Activated CD8-positive, alpha-beta T cell treated with anti-CD3 and anti-CD28 coated beads, Interleukin-2, amount 10 ng/mL, durations not matched to agents 7 days and 5 days (primary cell): ENCODE measurements at places on chromosomes 16 and 17.

- no peak for DNase-seq
Observed at GRCh38 chr16:58027161-58027915, 1.8 kb downstream of the MMP15 start.

DNA sequence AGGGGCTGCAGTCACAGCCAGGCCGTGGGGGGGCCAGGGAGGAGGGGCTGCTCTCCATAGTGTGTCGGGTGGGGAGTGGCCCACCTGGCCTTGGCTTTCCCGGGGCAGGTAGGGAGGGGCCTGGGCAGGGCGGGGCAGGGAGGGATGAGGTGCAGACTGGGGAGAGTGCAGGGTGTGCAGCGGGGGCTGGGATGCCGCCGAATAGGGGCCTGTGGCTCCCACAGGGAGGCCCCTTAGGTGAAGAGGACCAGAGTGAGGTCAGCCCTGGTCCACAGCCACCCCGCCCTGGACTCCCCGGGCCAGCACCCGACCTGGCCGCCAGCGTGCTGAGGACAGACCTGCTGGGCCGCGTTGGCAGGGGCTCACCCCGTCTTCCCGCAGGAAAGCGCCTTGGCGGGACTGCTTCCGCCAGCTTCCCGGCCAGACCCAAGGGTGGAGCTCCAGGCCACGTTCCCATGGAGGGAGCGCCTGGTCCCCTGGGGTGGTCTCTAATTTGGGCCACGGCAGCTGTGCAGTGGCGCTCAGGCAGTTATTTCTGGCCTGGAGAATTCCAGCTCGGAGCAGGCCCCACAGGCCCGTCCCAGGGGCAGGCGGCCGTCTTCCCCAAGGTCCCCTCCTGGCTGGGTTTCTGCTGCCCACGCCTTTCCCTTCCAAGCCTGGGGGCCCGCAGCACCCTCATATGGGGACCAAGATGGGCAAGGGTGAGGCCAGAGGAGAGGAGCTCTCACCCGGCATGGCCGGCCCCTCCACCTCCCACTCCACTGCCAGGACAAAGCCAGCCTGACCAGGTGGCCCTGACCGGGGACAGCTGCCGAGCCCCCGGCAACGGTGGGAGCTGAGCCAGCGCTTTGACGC lies 27.9 kb downstream of the CACNA1H start:
- no peak for DNase-seq

DNA sequence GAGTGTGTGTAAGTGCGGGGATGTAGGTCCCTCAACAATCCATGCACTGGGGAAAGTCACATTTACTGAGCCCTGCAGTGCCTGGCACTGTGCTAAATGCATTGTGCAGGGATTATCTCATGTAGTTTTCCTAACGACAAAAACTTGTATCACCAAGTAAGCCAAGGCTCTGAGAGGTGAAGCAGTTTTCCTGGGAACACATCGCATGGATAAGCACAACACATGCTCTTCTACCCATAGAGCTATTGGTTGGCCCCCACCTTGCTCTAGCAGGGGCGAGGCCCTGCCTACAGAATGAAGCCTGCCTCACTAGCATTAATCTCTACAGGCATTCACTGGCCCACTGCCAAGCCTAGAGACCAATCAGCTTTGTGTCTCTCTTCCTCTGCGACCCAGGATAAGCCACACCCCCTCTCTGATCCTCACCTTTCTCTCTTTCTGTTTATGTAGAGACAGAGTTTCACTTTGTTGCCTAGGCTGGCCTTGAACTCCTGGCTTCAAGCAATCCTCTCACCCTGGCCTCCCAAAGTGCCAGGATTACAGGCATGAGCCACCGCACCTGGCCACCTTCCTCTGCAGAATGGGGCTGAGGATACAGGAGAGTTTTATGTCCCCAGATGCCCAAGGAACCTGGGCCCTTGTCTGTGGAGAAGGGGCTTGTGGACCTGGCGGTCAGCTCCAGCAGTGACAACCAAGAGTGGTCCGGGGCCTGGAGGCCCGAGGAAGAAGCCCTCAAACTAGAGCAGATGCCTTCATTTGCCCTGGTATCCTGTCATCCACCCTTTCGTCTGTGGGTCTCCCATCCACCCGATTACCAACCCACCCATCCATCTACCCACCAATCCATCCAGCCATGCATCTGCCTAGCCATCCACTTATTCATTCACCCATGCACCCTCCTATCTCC lies 12.8 kb downstream of the CDH16 start:
- peak; percentile 72 for DNase-seq

- DNase-seq: no peak
Observed at GRCh38 chr17:74599448-74599939, 7.4 kb upstream of the CD300LD start.

GRCh38 chr17:15973016-15973415 lies 26.5 kb downstream of the ZSWIM7 start:
- no peak for DNase-seq

GRCh38 chr16:74035816-74036215 lies 260.8 kb upstream of the PSMD7 start:
- no peak for DNase-seq

DNA sequence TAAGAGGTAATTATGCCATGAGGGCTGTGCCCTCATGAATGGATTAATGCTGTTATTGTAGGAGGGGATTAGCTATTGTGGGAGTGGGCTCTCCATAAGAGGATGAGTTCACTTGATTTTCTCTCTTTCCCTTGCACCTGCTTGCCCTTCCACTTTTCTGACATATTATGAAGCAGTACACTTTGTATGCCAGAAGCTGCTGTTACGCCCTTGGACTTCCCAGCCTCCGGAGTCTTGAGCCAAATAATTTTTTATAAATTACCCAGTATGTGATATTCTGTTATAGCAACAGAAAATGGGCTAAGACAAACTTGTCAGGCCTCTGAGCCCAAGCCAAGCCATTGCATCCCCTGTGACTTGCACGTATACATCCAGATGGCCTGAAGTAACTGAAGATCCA lies 38.4 kb downstream of the PSMD12 start:
- DNase-seq: no peak

GRCh38 chr17:71480099-71480498 lies 640.7 kb upstream of the SOX9 start:
- no peak for DNase-seq

DNA sequence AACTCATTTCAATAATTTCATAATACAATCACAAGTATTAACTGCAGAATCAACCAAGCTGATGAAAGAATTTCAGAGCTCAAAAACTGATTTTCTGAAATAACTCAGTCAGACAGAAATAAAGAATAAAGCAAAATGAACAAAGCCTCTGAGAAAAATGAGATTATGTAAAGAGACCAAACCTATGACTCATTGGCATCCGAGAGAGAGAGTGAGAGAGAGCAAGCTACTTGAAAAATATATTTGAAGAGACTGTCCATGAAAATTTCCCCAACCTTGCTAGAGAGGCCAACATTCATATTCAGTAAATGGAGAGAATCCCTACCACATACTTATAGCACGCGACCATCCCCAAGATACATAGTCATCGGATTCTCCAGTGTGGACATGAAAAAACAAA lies 1376.4 kb downstream of the CDH11 start:
- DNase-seq: no peak

DNA sequence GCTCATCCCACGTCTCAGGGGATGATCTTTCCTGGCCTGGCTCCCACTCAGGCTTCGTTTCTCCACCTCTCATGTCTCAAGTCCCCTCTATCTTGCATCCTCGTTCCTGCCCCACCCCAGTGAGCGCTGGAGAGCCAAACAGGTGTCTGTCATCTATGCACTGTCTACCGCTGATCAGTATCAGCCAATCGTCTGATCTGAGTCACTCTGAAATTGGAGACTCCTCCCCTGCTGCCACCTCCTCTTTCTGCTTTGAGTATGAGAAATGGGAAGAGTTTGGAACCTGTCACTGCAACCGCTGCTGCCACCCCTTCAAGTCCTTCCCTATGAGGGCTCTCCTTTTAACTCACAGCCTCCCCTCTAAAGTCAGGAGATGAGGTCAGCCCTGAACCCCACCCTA lies 28.0 kb downstream of the FZD2 start:
- DNase-seq: no peak

GRCh38 chr16:57700781-57701551 lies 6.4 kb downstream of the DRC7 start:
- DNase-seq: no peak

GRCh38 chr16:47143677-47144558 lies at the start of gene NETO2:
Gene NETO2 (minus strand): TSS chr16:47143945. CDS start chr16:47143612, 333 bp downstream.
- DNase-seq: peak; percentile 67
